Fibroblast of villous mesenchyme (primary cell): ENCODE measurements at places on chromosomes 3 and 15.

DNA sequence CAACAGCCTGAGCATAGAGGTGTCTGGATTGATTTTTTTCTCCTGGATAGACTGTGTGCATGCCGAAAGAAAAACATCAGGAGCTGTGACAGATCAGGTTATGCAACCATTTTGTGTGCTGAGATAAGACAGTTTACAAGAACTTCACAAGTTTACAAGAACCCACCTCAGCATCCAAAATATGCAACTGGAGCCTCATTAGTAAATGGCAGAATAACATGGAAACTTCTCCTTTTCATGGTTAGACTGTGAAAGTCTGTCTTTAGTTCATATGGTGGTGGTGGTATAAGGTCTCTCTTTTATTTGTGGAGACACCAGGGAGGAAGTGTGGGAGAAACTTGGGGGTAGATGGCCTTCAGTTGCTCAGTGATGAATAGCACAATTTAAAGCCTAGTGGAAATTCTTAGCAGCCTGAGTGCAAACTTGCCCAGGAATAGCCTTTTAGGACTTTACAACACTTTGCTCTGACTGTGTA lies 3.7 kb upstream of the ZNF609 start:
- DNase-seq = peak; percentile 83

DNA sequence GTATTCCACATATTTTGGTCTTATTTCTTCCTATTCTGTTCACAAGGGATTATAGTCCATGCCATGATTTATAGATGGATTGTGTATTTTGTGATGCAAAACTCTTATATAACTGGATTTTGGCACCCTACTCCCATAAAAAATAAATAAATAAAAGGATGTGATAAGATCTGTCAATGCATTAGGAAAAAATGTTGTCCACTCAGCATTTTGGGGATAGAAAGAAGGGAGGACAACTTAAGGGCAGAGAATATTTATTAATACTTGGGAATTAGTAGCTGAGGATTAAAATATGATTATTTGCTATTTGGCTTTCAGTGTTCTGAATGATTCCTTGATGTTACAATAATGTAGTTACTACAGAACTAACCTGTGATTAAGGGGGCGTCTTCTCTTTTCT lies 682.6 kb downstream of the ZBBX start:
- DNase-seq = no peak

DNA sequence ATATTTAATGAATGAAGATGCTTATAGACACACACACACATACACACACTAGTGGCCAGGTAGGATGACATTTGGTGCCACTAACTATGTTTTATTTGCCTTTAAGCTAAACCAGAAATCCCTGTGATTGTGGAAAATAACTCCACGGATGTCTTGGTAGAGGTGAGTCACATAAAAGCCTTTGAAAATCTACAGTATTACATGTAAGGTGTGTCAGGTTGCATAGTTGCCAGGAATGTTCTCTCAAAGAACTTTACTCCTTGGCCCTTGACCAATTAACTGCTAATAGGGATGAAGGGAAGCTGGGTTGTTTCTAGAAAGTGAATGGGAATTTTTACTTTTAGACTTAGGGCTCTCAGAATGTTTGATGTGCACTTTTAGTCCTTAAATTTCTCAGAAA lies 9.9 kb downstream of the ZBED2 start:
- DNase-seq = no peak

DNA sequence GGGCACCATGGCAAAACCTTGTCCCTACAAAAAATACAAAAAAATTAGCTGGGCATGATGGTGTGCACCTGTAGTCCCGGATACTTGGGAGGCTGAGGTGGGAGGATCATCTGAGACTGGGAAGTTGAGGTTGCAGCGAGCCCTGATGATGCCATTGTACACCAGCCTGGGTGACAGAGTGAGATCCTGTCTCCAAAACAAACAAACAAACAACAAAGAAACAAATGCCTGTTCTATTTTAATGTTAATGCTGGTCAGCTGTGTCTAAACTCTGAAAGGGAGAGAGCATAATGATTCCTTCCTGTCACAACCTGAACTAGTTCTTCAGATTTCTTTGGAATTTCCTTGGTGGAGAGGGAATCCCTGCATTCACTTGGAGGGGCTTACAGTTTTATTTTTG lies 413.0 kb upstream of the TBL1XR1 start:
- no peak for DNase-seq

- DNase-seq = no peak
Observed at GRCh38 chr15:98720031-98720430, 71.7 kb downstream of the IGF1R start.

- peak; percentile 86 for DNase-seq
Observed at GRCh38 chr15:60673918-60674558, 195.1 kb upstream of the ICE2 start.

GRCh38 chr15:36239509-36239908 lies 339.9 kb upstream of the CDIN1 start:
- no peak for DNase-seq

DNA sequence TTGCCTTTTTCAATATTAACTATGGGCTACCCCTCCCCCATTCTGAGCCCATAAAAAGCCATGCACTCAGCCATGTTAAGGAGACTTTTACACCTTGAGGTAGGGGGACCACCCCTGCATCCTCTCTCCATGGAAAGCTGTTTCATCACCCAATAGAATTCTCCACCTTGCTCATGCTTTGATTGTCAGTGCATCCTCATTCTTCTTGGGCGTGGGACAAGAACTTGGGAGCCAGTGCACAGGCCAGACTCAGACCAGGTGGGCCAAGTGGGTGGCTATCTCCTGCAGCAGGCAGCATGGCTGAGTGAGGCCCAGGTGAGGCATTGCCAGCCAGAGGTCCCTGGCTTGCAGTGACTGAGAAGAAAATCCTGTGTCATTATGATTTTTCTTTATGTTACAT lies 357.4 kb upstream of the CDIN1 start:
- no peak for DNase-seq

DNA sequence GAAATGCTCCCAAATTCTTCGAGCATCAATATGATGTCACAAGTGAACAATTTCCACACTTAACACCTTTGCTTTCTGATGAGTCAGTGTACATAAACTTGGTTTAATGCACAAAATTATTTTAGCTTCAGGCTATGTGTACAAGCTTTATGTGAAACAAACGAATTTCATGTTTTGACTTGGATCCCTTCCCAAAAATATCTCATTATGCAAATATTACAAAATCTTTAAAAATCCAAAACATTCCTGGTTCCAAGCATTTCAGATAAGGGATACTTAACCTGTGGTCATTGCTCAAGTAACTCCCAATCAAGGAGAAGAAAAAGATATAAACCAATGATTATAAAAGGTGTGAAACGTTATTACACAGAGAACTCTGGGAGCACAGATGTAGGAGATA lies 25.2 kb downstream of the RAB5A start:
- DNase-seq = peak; percentile 54

DNA sequence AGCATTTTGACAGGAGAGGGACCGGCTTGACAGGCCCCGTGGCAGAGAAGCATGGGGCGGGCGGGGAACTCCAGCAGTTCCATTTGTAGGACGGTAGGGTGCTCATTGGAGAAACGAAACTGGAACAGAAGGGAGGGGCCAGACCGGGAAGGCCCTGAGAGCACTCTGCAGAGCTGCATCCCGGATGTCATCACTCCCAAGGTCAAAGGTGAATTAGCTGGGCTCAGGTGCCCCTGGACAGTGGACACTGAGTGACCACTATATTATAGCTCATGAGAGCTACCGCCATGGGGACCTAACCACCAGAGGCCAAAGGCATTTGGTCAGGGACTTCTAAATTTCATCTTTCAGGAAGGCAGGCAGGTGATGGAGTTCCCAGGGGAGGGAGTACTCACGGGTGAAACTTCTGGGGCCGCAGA lies 7.3 kb downstream of the CSRNP1 start:
- DNase-seq = peak; percentile 72

- DNase-seq = no peak
Observed at GRCh38 chr15:79321876-79322275, 11.0 kb downstream of the TMED3 start.

DNA sequence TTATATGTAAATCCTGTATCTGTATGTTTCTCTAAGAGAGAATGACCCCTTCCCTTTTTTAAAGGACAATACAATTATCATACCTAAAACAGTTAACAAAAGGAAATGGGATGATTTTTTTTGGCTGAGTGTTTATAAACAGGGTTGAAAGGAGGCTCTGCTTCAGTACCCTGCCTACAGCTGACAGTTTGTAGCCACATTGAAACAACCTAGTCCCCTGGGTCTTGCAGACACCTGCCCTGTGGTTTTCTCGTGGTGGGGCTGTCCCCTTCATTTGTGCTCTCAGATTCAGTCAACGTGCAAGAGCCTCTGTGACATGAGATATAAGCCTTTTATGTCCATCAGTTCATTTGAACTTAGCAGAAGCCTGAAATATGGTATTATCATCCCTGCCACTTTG lies 2.3 kb upstream of the HMCES start:
- no peak for DNase-seq

DNA sequence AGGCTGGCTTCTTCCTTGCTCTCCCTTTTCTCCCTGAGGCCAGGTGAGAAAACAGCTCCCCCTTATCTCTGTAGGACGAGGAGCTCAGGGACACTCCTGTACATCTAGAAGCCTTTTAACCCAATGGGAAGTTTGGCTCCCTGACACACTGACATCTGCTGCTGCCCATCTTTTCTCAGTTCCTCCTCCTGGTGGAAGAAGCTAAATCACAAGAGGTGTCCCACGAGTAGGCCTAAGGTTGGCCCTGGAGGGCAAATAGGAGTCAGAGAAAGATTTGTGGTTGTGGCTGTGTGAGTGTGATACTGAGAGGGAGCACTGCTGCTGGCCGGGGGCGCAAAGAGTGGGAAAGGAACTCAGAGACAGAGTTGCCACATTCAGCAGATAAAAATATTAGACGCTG lies 49.5 kb downstream of the ARHGAP31 start:
- no peak for DNase-seq

DNA sequence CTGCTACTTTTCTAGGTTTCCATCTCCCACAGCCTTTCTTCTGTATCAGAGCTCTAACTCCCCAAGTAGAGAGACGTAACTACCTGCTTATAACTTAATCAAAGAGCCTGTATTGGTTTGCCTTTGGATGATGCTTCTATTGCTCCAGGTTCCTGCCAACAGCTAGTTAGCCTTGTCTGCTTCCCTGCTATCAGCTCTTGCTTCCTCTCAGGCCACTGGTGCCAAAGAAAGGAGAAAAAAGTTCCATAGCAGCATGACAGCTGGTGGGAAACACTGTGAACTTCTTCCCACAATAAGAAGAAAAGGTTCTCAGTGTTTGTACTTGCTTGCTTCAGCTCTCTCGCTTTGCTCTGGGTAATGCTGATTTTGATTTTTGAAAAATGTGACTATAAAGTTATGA lies 206.6 kb downstream of the GBE1 start:
- peak; percentile 30 for DNase-seq

DNA sequence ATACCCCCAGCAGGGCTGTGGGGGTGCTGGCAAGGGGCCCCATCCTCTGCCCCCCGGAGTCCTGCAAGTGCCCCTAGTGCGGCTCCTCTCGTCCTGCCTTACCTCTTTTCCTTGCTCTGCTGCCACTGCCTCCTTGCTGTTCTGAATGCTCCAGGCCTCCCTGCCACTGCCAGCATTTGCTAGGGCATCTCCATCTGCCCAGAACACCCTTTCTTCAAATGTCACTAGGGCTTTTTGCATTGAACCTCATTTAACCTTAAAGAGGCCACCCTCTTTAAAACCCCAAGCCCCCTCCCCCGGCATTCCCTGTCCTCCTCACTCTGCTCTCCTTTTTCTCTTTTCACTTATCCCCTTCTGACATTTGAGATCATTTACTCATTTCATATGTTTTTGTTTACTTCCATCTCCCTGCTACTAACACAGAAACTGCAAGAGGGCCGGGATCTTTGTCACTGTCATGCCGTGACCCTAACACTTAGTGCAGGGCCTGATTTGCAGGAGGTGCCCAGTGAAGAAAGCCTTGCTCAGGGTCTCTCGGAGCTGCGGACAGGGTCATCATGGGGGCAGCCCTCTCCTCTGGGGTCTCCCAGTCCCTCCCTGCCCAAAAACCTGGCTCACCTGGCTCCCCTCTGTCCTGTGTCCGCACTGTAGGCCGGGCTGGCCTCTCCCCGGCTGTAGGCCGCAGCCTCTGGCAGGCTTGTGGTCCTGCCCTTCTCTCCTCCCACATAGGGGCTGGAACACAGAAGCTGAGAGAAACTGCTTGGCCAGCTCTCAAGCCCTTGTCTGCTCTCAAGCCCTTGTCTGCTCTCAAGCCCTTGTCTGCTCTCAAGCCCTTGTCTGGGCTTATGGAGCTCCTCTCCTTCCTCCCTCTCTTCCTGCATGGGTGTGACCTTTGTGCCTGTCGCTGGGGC lies at the start of gene ACOX2:
Gene ACOX2, minus strand, starts transcription at position 690 of the 911 bp plus-strand sequence. CDS start 2,084 bp downstream, outside the sequence.
- peak; percentile 55 for DNase-seq

DNA sequence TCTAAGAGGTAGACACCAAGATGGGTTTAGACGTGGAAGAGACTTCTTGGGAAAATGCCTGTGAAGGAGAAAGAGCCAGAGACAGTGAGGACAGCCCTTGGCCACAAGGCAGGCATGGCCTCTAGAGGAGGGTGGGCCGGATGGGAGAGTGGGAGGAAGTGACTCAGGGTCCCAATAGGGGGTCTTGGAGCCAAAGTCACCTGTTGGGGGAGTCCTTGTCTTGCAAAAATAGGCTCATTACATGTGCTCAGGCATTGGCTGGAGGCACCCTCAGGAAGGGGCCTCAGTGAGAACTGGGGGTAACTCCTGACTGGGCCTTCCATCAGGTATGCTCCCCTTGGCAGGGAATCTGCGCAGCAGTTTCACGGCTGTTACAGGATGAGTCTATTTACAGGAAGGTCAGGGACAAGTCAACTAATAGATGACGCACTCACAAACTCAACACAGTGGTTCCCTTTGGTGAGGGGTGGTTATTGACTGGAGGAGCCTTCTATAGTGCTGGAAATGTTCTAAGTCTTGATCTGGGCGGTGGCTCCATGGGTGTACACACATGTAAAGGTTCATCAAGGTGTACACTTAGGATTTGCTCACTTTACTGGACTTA lies 259.6 kb downstream of the XXYLT1 start:
- DNase-seq = no peak

DNA sequence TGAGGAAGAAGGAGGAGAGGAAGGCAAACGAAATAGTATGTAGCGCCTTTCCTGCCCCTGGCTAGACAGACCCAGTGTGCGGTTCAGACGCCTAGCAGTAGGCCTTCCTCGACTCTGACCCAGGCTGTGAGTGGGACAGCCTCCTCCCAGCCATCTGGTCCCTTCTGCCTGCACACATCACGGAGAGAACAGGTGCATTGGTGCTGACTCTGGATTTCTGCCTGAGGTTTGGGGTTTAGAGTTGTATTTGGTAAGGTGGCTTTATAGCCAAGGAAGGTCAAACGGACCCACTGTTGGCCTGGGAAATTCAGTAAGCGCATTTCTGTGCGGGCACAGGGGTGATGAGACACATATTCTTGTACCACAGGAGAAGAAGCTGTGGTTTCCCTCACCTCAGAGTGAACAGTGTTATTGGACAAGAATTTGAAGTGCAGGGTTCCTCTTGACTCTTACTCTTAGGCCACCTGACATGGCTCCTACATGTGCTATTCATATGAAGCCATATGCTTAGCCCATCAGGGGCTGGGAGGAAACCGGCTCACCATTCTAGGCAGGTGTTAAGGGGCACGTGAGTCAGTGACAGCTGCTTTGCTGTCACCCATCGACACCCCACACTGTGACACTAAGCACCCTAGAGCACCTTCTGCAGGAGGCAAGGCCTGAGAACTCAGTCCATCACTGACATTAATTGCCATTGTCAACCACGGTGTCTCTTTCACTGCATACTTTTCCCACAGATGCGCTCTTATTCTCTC lies 143.3 kb downstream of the CHDH start:
- DNase-seq = no peak
